Right renal cortex interstitium (tissue), 3 donors: ENCODE measurements at places on chromosomes 1 and 21.
A peak's percentile ranks its signal among the peaks of the same experiment; 100 is the strongest.

- DNase-seq = no peak
Observed at GRCh38 chr1:219155135-219155534, 18.5 kb upstream of the LYPLAL1 start.

DNA sequence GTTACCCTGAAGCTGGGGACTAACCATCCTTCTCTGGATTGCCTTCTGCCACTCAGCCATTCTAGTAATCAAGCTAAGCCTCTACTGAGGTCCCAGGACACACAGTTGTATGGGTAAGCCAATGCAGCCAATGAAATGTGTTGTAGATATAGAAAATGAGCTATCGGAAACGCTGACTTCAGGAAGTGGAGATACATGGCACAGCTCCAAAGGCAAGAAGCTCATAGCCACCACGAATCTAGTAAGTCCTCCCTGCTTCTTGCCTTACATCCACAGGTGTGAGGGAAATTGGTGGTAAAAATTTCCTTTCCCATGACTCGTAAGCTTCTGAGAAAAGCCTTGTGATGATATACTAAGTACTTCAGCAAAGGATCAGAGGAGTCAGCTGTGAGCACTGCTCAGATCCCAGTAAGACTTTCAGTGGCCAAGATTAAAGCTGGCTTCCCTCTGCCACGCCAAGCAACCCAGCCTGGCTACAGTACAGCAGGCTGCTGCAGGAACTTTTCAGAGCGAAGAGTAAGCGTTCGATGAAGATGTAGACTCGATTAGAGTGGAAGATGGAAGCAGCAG lies 117.7 kb downstream of the SIM2 start:
- no peak for DNase-seq

- no peak for DNase-seq
Observed at GRCh38 chr1:20834780-20835179, 47.7 kb upstream of the HP1BP3 start.

DNA sequence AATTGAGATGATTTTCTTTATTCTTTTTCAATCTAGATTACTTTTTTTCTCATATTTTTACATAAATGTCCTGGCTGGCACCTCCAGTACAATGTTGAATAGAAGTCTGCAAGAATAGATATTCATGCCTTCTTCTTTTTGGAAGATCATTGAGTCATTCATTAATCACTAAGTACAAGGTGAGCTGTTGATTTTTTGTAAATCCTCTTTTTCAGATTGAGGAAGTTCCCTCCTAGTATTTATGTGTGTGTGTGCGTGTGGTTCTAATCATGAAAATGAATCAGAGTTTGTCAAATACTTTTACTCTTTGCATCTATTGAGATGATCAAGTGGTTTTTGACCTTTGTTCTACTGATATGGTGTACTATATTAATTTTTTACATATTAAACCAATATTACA lies 859.3 kb downstream of the KCNT2 start:
- DNase-seq = no peak

- DNase-seq = no peak
Observed at GRCh38 chr1:1794999-1795398, 16.7 kb upstream of the NADK start.

- no peak for DNase-seq
Observed at GRCh38 chr21:31030367-31031106, 7.7 kb downstream of the KRTAP19-8 start.

GRCh38 chr1:206769304-206769731 lies 1.3 kb upstream of the IL19 start:
- no peak for DNase-seq

- DNase-seq = no peak
Observed at GRCh38 chr1:43464681-43465504, 11.2 kb upstream of the HYI start.

GRCh38 chr1:62304975-62305374 lies 14.3 kb downstream of the KANK4 start:
- no peak for DNase-seq

GRCh38 chr1:51139474-51139873 lies 37.4 kb downstream of the C1orf185 start:
- DNase-seq = no peak

GRCh38 chr1:167431909-167432650 lies 86.2 kb downstream of the CD247 start:
- DNase-seq = no peak

DNA sequence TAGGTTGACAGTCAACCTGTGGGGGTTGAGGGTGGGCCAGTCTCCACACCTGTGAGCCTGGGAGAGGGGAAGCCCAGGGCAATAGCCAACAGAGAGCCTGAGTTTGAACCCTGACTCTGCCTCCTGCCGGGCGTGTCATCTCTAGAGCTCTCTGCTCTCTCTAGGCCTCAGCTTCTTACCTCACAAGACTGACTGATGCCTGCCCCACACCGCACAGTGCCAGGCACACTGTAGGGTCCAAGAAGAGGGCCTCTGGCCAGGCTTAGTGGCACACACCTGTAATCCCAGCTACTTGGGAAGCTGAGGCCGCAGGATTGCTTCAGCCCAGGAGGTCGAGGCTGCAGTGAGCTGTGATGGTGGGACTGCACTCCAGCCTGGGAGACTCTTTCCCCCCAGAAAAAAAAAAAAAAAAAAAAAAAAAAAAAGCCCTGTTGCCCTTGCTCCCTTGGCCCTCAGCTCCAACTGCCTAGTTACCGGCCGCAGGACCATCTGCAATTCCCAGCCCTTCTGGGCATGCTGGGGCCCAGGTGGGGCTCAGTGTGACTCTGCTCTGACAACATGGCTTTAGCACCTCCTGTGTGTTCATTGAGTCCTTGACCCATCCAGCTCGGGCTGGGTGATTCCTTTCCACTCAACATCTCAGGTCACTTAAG lies 25.1 kb downstream of the GRHL3 start:
- DNase-seq = no peak

DNA sequence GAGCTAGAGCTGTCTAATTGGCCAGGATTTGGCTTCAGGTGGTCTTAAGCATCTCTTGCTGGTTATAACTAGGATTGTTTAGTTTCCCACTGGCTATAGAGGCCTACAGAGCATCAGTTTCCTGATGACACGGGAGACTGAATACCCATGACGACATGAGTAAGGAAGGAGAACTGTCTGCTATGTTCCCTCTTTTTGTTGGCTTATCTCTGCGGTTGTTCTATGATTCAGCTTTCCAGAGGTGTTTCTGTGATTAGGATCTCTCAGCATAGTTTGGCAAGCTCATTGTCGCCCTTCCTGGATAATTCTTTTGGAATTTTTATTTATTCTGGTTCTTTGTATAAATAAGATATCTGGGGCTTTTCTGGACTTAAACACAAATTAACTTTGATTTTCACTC lies 163.4 kb downstream of the OLFM3 start:
- no peak for DNase-seq

GRCh38 chr1:182587666-182588499 lies 1.2 kb downstream of the RNASEL start:
- no peak for DNase-seq

- DNase-seq = no peak
Observed at GRCh38 chr1:201258763-201259230, 24.5 kb upstream of the PKP1 start.

DNA sequence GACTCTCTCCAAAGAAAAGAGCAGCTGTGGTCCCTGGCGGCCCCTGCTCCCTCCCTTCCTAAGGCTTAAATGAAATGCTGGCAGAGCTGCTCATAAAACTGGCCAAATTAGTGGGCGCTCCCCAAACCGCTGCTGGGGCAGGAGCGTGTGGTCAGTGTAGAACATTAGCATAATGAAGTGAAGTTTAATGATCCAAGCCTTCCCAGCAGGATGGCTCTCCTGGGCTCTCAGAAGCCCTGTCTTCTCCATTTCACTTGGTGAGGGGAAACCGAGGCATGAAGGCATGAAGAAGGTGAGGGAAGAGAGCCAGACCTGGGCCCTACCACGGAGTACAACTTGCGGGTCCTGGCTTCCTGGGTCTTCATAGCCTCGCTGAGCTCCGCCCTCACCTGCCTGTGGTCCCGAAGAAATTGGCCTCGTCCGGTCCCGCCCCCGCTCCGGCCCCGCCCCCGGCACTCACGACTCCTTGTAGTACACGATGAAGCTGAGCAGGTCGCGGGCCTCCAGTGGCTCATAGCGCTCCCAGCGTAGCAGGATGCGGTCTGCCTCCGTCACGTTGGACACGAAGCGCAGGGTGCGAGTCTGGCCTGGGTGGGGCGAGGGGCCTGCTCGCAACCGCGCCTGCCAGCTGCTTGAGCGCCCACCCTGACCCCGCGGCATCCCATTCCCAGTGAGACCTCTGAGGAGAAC lies 10.3 kb downstream of the INSRR start:
- no peak for DNase-seq

- DNase-seq = no peak
Observed at GRCh38 chr1:15132965-15133364, 20.6 kb upstream of the TMEM51 start.

DNA sequence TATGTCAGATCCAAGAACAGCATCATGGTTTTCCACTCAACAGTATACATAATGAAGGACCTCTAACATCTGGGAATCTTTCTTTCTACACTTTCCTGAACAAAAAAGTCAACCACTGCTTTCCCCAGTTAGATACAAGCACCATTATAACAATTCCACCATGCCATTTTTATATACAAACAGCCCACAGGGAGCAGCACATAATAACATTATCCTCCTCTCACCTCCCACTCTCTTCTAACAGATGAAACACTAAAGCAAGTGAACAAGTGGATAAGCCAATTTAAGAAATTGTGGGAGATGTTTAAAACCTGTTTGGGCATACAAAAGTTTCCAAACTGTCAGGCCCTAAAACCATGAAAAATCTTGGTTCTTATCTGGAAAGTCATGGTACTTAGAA lies 29.4 kb upstream of the PRRC2C start:
- no peak for DNase-seq

GRCh38 chr1:222893255-222893654 lies 78.4 kb downstream of the DISP1 start:
- DNase-seq = no peak

DNA sequence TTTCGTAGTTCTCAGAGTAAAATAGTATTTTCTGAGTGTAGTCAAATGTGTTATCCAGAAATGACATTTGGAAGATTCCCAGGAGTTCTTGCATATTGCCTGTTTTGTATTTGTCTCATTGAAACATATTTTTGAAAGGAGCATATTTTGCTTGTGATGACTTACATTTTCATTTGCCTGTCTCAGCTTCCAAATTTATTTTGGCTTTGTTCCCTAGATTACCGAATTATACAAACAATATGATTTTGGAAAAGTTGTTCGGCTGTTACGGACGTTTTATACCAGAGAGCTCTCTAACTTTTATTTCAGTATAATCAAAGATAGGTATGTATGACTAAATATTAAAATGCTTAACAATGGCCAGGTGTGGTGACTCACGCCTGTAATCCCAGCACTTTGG lies 46.0 kb downstream of the IARS2 start:
- DNase-seq = no peak

DNA sequence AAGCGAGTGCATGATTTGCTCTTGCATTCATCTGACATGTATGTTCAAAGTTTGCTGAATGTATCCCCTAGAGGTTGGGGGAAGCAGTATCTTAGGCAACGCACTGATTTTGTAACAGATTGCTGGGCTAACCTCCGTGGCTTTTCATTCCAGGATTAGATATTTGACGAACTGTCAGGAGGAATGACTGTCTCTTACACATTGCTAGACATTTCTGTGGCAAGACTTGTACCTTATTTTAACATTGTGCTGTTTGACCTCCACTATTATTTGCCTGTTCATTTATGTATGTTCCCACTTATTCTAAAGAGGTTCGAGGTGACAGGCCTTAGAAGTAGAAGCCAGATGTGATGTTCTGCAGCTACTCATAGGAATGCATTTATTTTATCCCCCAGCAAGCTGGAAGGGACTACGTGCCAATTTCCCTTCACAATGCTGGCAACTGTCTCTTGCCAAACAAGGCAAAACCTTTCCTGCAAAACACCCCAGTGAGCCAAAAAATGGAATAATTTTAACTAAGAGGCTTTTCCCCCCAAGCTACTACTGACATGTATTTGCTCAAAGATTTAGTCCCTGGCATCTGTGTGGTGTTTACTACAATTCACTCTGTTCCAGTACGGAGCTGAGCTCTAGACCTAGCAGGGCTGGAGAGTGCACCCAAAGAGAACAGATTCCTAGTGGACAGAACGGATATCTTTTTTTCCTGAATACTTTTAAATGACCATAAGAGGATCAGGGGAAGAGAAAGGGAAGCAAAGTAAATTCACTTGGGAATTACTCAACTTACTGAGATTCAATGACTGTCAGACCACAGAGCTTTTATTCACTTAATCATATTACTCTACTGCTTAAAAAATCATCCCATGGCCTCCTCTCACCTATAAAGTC lies 646.2 kb downstream of the SMYD3 start:
- no peak for DNase-seq

- peak; percentile 63 for DNase-seq
Observed at GRCh38 chr1:95041491-95042165, 31.1 kb downstream of the ALG14 start.

GRCh38 chr1:196255762-196256161 lies 352.5 kb downstream of the KCNT2 start:
- no peak for DNase-seq

GRCh38 chr21:17742181-17742580 lies 77.0 kb downstream of the C21orf91 start:
- DNase-seq = no peak
